ENCODE measurements at places on chromosomes 12 and 14. TPM values are rescaled to one million over a fixed set of nuclear protein-coding genes. Genes with fewer than 3 reads are reported as not detected.

- no peak for DNase-seq
Measured at GRCh38 chr14:75196064-75196463, 19.7 kb upstream of the TMED10 start.

The CLEC6A gene
- total RNA-seq: not detected

The TAS2R42 gene
- total RNA-seq: not detected

- no peak for DNase-seq
Measured at GRCh38 chr12:4991801-4992200, 51.9 kb upstream of the KCNA5 start.

DNA sequence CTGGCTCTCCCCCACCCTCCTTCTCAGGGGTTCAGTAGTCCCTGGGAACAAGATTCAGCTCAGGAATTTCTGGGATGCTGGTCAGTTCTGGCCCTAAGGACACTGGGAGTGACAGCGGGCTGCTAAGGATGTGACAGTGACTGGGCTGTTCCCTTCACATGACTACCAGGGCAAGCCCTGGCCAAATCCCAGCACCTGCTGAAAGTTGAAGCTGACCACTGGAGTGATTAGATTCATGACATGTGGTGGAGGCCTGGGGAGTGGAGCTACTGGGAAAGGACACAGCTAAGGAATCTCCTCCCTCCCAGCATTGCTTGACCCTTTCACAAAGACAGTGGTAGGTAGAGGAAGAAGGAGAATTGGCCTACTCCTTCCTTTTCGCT lies 204.9 kb downstream of the DAD1 start:
- no peak for DNase-seq

DNA sequence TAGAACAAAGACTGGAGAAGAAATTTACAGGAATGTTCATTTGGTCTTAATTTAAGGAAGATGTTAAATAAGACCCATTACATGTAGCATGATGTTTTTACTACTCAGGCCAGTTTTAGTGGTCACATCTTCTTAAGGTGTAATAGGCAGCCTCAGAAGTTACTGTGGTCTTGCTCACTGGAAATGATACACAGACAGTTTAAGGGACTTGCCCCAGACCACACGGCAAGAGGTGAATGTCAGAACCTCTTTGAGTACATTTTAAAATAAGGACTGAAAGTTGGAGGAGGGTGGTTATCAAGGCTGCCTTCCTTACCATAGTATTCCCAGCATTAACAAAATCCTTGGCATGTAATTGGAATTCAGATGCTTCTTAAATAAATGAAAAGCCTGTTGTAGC lies 37.9 kb downstream of the LRRK2 start:
- DNase-seq: no peak

- DNase-seq: no peak
Measured at GRCh38 chr12:13981990-13982389, 588 bp upstream of the GRIN2B start.

- DNase-seq: no peak
Measured at GRCh38 chr12:80161612-80162011, 62.3 kb downstream of the OTOGL start.

DNA sequence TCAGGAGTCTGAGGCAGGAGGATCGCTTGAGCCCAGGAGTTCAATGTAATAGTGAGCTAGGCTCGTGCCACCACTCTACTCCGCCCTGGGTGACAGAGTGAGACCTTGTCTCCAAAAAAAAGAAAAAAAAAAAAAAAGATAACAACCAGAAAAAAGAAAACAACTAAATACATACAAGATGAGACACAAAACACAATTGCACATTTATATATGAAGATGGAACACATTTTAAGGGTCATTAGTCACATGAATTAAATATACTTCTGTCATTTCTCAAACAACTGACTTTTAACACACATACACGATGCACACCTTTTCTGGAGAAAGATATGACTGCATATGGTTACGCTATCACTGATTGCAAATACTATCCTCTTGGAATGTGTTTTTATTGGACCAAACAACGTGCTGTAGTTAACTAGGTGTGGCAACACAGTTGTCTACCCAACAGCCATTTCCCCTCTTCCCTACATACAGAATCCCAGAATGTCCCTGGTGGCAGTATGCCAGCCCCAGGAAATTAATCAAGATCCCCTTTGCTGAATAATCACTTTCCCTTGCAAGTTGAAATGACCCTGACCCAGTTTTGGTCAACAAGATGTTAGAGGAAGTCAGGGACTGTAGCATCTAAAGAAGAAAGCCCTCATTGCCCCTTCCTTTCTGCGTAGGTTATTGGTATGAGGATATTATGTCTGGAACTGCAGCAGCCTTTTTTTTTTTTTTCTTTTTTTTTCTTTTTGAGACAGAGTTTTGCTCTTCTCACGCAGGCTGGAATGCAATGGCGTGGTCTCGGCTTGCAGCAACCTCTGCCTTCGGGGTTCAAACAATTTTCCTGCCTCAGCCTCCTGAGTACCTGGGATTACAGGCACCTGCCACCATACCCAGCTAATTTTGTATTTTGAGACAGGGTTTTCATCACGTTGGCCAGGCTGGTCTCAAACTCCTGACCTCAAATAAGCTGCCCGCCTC lies 5.6 kb upstream of the MYL6B start:
- no peak for DNase-seq

GRCh38 chr12:75816897-75817296 lies 214.7 kb downstream of the PHLDA1 start:
- DNase-seq: no peak

DNA sequence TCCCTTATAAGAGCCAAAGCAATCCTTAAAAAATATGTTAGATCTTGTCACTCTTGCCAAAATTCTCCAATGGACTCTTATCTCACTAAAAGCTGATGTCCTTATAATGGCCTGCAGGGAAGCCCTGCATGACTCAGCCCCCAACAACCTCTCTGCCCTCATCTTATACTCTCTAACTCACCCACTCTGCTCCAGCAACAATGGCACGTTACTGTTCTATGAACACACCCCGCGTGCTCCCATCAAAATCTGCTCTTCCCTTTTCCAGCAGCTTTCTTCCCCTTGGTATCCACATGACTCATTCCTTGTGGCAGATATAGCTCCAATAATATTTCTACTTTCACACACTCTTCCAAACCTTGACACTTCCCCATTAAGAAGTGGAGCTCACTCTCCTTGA lies 108.1 kb downstream of the DENND5B start:
- no peak for DNase-seq

DNA sequence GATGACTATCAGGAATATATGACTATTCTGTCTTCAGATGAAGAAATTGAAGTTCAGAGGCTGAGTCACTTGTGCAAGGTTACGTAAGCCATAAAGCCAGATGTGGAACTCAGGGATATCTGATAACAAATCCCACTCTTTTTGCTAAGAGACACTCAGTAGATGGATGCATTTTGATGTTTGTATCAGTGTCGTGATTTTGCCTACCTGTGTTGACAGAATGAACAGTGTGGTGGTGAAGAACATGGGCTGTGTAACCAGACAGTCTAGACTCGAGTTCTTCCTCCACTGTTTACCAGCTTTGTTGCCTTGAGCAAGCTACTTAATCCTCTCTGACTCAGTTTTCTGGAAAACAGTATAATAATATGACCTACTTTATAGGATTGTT lies 93.9 kb downstream of the DAAM1 start:
- no peak for DNase-seq

DNA sequence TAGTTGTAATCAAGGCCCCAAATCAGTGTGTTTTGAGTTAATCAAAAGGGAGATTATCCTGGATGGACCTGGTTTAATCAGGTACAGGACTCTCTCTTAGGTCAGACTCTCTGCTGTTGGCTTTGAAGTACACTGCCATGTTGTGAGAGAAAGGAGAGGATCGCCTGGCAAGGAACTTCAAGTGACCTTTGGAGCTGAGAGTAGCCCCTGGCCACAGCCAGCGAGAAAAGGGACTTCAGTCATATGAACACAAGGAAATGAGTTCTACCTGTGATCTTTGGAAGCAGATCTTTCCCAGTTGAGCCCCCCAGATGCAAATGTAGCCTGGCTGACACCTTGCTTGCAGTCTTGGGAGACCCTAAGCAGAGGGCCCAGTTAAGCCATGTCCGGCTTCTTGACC lies 68.3 kb upstream of the CPM start:
- DNase-seq: no peak

The ZDHHC22 gene
- not detected for total RNA-seq

GRCh38 chr14:54676812-54677708 lies 110.1 kb downstream of the SAMD4A start:
- peak; percentile 72 for DNase-seq

The CMAS gene
- 41.5 TPM for total RNA-seq

DNA sequence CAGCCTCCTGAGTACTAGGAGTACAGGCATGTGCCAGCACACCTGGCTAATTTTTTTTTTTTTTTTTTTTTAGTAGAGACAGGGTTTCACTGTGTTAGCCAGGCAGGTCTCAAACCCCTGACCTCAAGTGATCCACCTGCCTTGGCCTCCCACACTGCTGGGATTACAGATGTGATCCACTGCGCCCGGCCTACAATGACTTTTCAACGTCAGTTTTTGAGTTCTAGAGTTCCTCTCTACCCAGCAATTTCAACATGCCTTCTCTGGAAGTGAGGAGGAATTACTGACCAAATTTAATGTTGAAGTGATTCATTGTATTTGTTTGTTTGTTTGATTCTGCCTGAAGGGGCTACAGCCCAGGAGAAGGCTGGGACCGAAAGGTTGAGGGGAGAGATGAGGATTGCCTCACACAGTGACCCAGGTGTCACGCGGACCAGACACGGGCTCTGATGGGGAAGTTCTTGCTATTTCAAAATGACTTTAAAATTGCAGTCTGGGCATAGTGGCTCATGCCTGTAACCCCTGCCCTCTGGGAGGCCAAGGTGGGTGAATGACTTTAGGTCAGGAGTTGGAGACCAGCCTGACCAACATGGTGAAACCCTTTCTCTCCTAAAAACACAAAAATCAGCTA lies 8.6 kb upstream of the DENR start:
- DNase-seq: no peak

The PTPRO gene
- 15.3 TPM for total RNA-seq

DNA sequence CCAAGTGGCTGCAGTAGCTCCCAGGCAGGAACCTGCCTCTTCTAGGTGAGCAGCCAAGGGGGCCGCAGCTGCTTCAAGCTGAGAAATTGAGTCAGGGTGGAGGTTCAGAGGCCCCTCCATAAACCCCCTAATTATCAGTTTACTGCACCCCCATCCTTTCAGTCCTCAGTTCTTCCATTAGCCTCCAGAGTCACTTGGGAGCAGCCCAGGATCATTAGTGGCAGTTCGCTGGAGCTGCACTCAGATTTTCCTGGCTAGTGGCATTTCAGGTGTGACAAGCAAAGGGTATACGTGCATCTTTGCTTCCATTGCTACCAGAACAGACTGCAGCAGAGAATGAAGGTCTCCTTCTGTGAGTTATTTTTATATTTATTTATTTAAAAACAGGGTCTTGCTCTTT lies 358.7 kb downstream of the FUT8 start:
- no peak for DNase-seq

The CCND2 gene
- total RNA-seq: 72.8 TPM

DNA sequence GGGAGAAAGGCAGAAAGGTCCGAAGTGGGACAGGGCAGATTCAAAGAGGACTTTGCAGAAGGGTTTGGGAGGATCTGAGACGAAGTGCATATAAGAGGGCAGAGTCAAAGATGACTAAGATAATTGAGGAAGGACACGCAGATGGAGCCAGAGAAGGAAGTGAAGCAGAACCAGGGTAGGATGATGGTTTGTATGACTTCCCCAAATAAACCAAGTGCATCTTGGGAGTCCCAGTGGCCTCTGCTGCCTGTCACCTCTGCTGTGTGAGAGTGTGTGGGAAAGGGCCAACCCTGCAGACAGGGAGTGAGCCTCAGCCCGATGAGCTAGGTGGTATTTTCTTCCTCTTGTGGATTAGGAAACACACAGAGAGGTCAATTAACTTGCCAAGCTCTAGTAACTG lies 36.8 kb downstream of the FLVCR2 start:
- no peak for DNase-seq

GRCh38 chr12:58302487-58303011 lies 361.2 kb downstream of the ATP23 start:
- DNase-seq: no peak

The NGB gene
- total RNA-seq: not detected

The KCNC2 gene
- not detected for total RNA-seq

DNA sequence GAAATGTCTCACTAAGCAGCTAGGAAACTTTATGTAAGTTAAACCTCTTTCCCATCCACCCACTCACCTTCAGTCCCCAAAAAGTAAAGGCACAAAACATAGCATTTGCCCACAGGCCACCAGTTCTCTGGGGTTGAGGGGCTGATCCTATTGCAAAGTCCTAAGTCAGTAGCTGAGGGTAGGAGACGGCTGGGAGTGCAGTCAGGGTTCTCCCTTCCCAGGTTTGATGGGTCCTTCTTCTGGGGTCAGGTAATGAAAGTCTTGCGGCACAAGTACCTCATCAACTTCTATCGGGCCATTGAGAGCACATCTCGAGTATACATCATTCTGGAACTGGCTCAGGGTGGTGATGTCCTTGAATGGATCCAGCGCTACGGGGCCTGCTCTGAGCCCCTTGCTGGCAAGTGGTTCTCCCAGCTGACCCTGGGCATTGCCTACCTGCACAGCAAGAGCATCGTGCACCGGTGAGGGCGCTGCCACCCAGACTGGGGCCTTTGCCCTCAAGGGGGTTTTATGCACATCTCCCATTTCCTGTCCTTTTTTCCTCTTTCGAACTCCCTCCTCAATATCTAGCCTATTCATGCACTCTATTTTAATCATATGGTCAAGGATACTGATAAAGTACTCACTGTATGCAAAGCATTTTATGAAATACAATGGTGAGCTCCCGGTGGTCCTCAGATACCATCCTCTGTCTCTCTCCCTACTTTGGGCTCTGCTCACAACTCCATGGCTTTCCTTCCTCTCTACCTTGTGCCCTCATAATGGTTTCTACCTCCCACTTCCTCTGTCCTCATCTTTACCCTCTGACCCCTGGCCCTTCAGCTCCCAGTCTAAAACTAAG lies 986 bp downstream of the TSSK4 start:
- no peak for DNase-seq

The HOXC4 gene
- total RNA-seq: not detected

- no peak for DNase-seq
Measured at GRCh38 chr14:87097015-87097414, 896.0 kb downstream of the GALC start.

The GNB3 gene
- under 0.01 TPM for total RNA-seq

DNA sequence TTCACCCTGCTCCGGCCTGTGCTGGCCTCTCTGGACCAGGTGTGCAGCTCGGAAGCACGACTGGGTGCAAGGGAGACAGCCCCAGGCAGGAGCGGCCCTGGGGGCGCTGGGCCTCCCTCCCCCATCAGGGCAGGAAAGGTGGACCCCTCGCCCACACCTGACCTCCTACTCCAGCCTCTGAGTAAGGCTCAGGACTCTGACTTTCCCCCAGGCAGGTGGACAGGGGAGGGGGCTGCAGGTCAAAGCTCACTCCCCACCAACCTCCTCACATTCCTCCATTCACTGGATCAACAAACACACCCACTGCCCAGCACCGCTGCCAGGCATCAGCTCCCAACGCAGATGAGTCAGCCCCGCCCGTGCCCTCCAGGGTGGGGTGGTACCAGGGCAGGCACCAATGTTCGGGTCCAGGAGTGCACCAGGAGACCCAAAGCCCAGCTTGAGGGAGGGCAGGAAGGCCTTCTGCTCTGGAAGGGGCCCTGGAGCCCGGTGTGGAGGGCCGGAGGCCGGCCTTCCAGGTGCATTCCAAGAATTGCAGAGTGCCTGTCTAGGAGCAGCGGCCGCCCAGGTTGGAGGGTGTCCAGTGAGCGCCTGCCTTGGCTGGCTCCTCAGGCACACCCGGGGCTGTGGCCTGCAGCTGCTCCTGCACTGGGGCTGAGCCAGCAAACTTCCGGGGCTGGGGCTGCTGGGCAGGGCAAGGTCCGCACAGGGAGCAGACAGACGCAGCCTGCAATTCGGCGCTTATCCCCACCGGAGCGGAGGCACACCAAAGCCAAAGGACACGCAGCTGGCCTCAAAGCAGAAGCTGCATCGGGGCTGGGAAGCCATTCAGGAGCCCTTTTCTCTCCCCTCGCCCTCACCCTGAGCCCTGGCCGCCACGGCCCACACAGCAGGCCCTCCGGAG lies 1.6 kb upstream of the INF2 start:
- DNase-seq: peak; percentile 63
